ENCODE measurements at places on chromosomes 5 and 9.

DNA sequence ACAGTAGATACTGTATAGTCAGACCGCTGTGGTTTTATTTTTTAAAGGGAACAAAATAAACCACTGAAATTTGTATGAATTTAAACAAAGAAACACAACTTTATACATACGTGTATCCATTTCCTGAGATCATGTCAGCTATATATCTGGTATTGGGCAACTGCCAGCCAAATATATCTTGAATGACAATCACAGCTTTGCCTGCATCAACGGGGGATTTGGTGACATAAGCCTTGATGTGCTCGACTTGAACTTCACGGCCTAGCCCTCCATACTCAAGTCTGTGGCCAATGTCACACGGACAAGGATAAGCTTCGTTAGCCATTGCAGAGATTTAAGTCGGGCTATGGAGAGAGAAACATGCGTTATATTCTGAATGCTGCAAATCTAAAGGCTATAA is 17.3 kb downstream of the CMBL start:
- DNase-seq, result no peak

GRCh38 chr9:83081846-83082245 is 18.9 kb upstream of the RASEF start:
- no peak for DNase-seq

- no peak for DNase-seq
Measured at GRCh38 chr9:107685901-107686300, 196.3 kb upstream of the KLF4 start.

DNA sequence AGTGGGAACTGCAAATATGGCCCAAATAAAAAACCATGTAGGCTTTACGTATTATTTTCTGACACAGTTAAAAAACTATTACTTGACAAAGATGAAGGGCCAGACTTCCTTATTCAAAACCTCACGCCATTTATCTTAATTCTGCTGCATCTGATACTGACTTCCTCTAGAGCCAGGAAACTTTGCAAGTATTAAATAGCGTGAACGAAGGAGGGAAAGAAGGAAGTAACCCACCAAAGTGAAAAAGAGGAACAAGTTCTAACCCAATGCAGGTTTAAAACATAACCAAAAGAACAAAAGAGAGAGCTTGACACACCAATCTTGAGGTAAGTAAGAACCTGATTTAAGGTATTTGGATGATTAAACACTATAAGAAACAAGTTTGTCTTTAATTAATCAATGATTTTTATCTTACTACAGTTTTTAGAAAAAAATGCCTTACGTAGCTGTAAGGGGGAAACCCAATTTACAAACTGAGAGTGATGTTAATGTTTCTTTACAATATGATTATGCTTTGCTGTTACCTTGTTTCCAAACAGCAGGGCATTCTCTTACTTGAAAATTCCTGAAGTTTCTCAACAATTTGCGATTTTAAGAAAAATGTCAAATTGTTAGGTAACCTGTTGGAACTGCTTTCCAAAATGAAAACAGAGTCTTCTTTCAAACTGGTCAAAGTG is at the start of gene GAPT:
TSS of gene GAPT (plus strand) at position 220 of the 677 bp plus-strand sequence. CDS start 3,102 bp downstream, outside the sequence.
- DNase-seq, result no peak

DNA sequence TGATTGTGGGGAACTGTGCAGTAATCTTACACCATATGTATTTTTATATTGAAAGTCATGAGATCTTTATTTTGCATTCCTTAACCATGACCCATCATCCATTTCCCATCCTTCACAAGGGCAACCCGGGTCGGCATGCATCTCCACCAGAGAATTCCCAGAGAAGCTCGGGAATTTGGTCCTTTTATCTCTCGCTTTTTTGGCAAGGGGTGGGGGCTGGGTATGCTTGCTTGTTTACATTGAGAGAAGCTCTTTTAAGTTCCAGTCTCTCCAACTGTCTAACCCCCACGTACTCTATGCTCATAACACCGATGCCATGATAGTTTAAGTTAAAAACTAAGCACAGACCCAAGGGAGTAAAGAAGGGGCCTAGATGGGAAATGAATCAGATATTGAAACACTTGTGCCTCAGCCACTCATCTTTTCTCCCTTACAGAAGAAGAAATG is 109.9 kb upstream of the NFIB start:
- DNase-seq, result no peak

DNA sequence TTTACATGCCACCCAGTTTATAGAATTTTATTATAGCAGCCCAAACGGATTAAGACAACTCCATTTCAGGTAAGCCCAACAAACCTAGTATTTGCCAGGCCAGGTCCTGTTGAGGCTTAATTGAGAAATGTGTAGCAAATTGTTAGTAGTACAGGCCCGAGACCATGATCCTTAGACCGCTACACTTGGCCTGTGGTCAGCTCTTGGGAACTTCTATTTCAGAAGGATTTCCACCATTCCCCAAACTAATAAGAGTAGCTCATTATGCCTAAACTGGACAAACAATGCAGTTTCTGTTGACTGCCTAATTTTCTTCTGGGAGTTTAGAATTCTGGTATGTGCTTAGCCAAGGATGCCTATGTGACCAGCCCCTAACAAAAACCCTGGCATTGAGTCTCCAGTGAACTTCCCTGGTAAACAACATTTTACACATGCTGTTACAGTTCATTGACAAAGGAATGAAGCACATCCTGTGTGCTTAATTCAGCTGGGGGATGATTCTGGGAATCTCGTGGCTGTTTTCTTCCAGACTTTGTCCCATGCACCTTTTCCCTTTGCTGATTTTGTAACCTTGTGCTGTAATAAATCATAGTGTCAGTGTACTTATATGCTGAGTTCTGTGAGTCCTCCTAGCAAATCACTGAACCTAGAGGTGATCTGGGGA is 5.6 kb upstream of the GPX3 start:
- DNase-seq, result no peak

GRCh38 chr5:128904805-128905567 is 60.3 kb upstream of the SLC27A6 start:
- DNase-seq, result no peak

DNA sequence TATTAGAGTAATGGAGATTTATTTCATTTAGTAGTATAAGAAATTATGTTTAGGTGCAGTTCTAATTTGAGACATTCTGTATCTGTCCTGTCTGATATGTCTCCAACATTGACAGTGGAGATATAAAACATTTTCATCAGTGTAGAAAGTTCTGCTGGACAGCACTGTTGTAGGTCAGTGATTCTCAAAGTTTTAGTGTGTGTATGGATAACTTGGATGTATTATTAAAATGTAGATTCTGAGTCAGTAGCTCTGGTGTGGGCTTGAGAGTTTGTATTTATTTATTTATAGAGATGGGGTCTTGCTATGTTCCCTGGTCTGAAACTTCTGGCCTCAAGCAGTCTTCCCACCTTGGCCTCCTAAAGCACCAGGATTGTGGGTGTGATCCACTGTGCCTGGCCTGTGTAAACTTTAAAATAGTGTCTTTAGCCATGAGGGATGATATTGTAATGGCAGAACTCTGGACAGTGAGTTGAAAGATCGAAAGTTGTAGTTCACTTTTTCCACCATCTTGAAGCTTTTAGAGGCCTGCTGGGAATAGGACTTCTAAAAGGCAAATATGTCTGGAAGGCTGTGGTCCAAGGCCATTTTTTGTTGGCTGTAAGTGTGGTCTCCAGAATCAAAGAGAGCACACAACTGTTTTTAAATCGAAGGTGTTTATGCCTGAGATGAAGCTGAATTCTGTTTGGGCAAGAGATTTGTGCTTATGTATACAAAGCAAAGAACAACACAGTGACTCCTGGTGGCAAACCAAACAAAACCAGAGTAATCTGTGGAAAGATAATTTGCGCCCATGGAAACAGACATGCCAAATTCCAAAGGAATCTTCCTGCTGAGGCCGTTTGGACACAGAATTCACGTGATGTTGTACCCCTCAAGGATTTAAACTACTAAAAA is 12.4 kb downstream of the UBAP1 start:
- DNase-seq, result no peak

GRCh38 chr9:115548609-115549260 is 430.8 kb upstream of the TNC start:
- DNase-seq, result no peak

- DNase-seq, result no peak
Measured at GRCh38 chr9:87954230-87954629, 20.1 kb downstream of the CDK20 start.

GRCh38 chr5:61704289-61704688 is 372.2 kb downstream of the ZSWIM6 start:
- no peak for DNase-seq

DNA sequence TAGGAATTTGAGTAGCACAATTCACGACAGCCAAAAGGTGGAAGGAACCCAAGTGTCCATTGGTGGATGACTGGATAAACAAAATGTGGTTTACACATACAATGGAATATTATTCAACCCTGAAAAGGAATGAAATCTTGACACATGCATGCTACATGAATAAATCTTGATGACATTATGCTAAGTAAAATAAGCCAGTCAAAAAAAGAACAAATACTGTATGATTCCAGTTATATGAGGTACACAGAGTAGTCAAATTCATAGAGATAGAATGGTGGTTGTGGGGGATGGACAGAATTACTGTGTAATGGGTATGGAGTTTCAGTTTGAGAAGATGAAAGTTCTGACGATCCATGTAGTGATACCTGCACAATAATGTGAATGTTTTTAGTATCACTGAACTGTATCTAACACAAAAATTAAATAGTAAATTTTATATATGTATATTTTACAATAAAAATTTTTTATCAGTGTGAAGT is 117.7 kb upstream of the GNA14 start:
- DNase-seq, result no peak

GRCh38 chr9:114056527-114056926 is 21.6 kb downstream of the AMBP start:
- DNase-seq, result no peak

- no peak for DNase-seq
Measured at GRCh38 chr9:79352322-79352721, 219.4 kb upstream of the TLE4 start.

- DNase-seq, result no peak
Measured at GRCh38 chr5:170155771-170156170, 50.1 kb downstream of the FOXI1 start.

- no peak for DNase-seq
Measured at GRCh38 chr9:110898866-110899265, 139.4 kb downstream of the LPAR1 start.

GRCh38 chr5:83406906-83407305 is 64.6 kb upstream of the VCAN start:
- no peak for DNase-seq

DNA sequence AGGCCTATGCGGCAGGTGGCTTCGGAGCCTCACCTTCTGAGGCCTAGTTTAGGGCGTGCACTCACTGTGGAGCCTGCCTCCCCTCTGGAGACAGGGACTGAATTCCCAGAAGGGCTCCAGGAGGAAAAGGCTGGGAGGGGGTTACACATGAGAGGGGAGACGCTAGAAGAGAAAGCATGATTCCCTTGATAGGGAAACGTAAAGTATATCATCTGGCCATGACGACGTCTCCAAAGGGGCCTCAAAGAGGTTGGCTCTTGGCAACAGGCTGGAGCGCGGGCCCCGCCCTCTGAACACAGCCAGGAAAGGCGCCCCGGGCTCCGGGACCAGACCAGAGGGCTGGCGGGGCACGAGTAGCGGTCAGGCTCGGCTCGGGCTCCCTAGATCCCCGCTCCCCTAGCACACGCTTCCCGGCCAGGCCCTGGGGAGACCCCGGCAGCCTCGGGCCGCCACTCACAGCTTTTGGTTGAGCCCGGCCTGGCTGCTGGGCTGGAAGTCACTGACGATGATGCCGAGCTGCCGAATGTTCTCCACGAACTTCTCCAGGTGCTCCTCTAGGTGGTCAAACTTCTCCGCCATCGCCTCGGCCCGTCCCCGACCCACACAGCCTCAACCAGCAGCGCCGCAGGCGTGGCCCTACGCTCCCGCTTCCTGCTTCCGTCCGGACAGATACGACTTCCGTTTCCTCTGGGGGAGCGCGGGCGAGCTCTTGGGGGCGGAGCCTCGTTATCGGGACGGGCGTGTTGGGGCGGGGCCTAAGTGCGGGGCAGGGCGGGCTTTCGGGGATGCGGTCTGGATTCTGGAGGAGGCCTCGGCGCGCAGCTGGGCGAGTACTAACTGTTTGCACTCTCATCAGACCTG is at the start of gene MED10:
TSS of gene MED10 (minus strand) at position 643 of the 861 bp plus-strand sequence. CDS start at position 579, 64 bp downstream.
- peak; percentile 73 for DNase-seq

DNA sequence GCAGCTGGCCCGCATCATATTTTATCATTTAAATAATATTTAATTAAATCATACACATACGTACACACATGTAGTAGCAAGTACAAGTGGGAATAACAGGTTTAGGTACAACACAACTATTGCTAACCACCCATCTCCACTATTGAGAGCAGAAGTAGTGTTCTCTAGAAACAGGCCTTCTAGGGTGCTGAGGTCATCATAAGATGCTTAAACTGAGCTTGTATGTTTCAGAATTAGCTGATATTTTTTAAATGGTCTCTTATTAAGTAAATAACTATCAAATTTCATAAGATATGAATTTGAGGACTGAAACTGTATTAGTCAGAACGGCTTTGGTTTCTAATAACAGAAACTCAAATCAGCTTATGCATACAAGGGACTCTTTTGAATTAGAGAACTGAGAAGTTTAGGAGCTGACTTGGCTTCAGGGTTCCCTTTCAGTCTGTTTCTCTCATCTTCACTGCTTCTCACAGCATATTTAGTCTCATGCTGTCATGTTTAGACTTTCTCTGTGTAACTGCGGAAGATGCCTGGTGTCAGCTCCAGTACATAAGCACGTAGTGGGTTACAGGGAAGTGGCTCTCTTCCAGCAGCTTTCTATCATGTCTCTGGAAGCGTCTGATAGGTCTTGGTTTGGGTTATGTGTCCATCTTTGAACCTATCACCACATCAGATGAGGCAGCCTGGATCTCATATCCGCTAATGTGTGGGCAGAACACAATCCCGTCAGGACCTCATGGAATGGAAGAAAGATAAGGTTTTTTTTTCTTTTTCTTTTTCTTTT is 25.0 kb upstream of the OCLN start:
- no peak for DNase-seq

- DNase-seq, result no peak
Measured at GRCh38 chr5:169805527-169805934, 168.5 kb downstream of the DOCK2 start.

GRCh38 chr9:127974001-127974768 is 6.6 kb downstream of the EEIG1 start:
- DNase-seq, result no peak

- no peak for DNase-seq
Measured at GRCh38 chr9:108704156-108704852, 151.5 kb downstream of the ACTL7B start.

GRCh38 chr9:96859461-96860198 is 5.3 kb upstream of the ZNF782 start:
- no peak for DNase-seq

- DNase-seq, result peak; percentile 79
Measured at GRCh38 chr9:136943291-136944211, 987 bp downstream of the FBXW5 start.

Measured in HuH-7.5 (cell line).